ENCODE measurements at places on chromosomes 1 and 21.
A peak's percentile ranks its signal among the peaks of the same experiment; 100 is the strongest.

GRCh38 chr1:203512848-203513584 is 19.1 kb downstream of the OPTC start:
- DNase-seq: peak; percentile 40

DNA sequence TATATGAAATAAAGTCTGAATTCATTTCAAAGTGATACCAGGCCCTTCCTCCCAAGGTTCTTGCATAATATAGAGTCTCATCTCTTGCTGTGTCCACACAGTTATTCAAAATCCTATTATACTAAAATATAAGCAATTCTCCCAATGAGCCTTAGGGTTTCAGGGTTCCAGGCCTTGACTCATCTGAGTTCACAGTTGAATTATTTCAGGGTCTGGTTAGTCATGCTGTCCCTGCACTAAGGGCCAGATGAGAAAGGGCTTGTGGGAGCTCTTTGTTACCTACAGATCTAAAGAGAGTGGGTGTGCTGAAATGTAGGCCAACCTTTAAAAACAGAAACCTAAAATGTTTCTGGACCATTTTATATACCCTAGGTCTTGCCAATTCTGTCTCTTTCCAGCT is 337.5 kb upstream of the LRRC7 start:
- no peak for DNase-seq

DNA sequence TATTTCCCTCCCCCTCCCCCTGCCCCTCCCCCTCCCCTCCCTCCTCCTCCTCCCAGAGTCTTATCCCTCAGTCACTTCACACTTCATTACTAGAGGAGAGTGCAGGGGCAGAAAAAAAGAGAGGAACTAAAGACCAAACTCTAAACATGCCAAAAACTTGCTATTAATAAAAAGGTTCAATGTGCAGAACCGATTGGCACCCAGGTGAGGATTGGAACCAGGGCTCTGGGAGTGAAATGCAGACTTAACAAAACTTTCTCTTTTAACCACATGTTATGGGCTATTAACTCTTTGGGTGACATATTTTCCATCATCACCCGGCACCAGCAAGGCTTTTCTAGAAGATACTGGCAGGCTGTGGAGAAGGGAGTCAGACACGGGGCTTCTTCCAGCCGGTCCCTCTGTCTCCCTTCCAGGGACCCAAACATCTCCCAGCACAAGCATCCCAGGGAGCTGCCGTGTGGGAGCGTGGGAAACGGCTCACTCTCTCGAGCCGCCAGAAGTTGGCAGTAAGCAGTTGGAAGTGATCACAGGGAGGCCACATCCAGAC is 13.6 kb downstream of the NID1 start:
- DNase-seq: no peak

- no peak for DNase-seq
Measured at GRCh38 chr1:39405358-39405757, 86.1 kb upstream of the BMP8A start.

DNA sequence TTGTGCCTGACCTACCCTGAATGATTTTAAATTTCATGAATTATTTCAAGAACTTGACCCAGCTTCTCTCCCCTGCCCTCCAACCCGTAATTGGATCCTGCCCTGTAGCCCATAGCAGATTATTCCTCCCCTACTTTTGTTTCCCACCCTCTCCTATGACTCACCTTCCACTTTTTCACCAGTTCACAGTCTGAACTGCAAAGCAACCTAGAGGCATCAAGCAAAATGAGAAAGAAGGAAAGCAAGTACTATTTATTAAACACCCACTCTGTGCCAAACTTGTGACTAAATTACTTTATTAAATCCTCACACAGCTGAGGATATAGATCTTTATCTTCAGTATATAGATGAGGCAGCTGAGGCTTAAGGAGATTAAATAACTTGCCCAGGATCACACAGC is 20.7 kb upstream of the IKBKE start:
- no peak for DNase-seq

Data from CD4-positive, alpha-beta T cell treated with Interleukin-2 at 100 ng/mL for 4 hours (primary cell).